BJ (cell line): ENCODE measurements at places on chromosomes 6 and 20.

DNA sequence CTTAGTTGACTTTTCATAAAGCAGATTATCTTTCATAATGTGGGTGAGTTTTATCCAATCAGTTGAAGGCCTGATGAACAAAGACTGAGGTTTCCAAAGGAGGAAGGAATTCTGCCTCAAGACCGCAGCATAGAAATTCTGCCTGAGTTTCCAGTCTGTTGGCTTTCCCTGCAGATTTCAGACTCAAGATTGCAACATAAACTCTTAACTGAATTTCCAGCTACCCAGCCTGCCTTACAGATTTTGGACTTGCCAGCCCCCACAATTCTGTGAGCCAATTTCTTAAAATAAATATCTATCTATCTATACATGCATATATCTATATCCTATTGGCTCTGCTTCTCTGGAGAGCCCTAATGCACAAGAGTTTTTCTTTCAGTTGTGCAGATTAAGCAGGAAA lies 57.3 kb upstream of the SMLR1 start:
- DNase-seq, result no peak

DNA sequence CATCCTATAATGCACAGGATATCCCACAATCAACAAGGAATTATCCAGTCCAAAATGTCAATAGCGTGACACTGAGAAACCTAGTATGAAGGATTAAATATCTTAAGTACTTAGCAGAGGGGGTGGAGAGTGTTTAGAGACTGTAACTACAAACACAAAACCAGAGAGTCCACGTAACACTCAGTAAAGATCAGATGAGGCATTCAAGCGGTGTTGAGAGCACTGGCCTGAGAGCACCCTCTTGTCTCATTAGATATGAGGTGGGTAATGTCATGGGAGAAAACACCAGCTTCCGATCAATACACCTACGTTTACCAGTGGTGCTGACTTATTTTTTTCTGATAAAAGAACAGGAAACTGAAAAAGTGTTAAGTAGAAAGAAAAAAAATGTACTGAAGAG lies 2.3 kb downstream of the FAM184A start:
- no peak for DNase-seq

- no peak for DNase-seq
Observed at GRCh38 chr20:21571841-21572690, 58.2 kb upstream of the NKX2-2 start.

DNA sequence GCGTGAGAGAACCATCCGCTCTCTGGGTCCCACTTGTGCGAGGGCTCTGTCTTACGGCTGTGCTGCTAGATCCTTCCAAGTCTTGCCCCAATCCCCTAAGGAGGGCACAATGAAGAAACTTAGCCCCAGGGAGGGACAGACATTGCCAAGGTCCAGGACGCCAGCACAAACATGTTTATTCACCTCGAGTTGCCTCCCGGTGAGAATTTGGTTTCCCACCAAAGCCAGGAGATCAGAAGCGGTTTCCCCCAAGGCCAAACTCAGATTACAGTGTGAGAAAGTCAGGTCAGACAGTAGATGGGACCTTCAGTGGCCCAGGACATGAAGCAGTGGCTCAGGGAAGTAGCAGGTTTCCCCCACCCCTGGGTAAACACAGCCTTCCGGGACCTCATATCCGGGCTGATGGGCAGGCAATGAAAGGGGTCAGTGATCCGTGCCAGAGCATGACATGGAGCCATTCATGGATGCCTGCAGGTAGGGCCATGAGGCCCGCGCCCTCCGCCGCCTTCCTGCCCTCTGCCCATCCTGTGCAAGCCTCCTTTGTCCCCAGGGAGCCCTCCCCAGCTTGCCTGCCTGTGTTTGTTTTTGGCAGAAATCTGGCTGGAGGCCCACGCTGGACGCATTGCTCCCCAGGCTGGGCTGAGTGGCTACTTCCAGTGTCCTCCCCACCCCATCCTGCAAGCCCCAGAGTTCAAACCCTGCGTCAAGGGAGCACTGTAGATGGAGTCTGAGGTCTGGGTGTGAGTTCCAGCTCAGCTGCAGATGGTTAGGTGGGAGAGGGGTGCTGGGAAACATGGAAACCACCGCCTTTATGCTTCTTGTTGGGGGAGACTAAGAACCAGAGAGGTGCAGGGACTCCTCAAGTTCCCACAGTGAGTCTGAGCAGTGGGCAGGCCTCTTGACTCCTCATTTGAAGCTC lies 2.0 kb downstream of the BPIFB2 start:
- DNase-seq, result no peak

DNA sequence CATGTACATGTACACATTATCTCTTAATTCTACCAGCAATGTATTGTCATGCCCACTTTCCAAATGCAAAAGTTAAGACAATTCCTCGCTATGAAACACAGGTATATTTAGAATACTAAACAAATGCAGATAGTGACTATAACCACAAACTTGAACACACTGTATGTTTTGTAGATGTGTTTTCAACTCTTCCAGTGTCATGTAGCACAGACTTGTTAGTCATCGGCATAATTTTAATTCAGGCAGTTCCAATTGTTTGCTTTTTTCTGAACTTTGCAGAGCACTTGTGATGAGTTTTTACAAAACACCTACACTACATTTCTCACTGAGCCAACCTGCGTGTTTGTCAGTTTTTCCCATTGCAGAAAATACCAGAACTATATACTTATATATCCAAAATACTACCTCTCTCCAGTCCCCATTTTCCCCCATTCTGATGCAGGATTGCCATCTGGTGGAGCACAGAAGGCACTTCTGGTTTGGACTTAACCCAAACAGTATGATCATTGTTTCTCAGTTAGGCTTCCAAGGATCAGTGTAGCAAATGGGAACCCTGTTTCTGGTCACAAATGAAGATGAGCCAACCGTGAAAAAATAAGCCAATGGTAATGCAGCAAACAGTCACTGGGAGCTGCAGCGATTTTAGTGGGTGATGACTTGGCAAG lies 143.4 kb downstream of the ADGRB3 start:
- DNase-seq, result no peak

GRCh38 chr20:3093861-3094361 lies 9.4 kb upstream of the AVP start:
- DNase-seq, result no peak

GRCh38 chr6:44969446-44970185 lies 358.5 kb upstream of the RUNX2 start:
- no peak for DNase-seq

- no peak for DNase-seq
Observed at GRCh38 chr20:37259031-37259430, 2.6 kb downstream of the GHRH start.

GRCh38 chr6:157822245-157823000 lies 623 bp upstream of the SNX9 start:
- DNase-seq, result no peak

GRCh38 chr20:17485017-17485416 lies 46.2 kb downstream of the BFSP1 start:
- no peak for DNase-seq

GRCh38 chr6:27176096-27176495 lies 71.4 kb upstream of the PRSS16 start:
- peak; percentile 11 for DNase-seq

DNA sequence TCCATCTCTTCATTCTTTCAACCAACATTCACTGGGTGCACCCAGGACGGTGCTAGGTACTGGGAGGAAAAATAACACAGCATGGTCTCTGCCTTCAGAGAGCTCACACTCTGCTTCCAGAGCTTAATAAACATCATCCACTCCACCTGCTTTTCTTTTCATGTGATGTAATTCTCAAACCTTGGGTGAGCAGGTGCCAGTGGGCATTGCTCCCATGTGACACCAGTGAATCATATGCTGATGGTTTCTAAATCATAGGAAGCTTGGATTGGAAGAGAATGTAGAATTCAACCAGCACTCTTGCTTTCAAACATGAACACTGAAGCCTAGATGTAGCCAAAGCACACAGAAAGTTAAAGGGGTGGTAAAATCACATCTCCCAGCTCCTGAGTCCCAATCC lies 189.8 kb downstream of the FOXA2 start:
- no peak for DNase-seq

DNA sequence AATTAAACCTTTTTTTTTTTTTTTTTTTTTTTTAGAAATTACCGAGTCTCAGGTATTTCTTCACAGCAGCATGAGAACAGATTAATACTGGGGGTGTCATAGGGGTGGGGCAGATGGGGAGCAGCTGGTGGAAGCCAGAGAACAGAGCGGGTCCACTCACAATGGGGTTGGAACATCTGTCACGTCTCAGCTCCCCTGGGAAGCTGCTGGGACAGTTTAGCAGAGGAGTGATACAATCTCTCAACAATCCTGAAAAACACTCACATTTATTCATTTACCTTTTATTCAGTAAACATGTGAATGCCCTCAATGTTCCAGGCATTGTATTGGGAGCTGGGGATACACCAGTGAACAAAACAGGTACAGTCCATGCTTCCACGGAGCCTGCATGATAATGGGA lies 162.2 kb downstream of the SMOC2 start:
- no peak for DNase-seq

GRCh38 chr6:26162399-26162798 lies 75.2 kb downstream of the HFE start:
- no peak for DNase-seq

DNA sequence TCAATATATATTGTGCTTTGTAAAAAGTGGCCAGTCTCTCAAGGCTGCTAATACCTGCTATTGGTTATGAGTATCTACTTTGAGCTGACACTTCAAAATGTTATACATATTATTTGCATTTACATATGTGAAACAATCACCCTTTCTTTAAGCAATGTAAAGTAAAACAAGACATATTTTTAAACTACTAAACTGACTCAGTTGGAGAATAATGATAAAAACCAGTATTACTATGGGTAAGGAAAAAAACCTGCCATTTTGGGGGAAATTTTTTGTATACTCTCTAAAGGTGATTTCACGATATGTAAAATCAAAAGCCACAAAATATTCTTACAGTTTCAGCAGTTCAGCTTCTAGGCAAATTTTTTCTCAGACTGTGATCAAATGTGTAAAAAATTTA lies 232.3 kb downstream of the PRL start:
- no peak for DNase-seq

DNA sequence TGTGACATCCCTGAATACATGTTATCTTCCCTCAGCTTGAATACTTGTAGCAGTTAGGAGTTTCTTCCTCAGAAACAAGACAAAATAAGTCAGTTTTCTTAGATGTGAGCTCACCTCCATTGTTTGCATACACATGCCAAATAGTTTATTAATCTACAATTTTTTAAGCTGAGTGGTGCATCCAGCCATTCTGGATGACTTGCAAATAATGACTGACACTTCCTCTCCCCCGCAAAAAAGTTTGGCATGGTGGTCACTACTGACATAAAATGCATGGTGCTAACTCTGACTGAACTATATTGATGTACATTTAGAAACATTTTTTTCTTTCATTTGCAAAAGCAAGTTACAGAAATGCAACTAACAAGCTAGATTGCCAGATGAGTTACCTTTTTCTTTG lies 55.5 kb downstream of the CYB5R4 start:
- DNase-seq, result no peak
